ENCODE measurements at places on chromosomes 5 and 9. TPM values are rescaled to one million over a fixed set of nuclear protein-coding genes. Genes with fewer than 3 reads are reported as not detected.

The PFN3 gene
- not detected for total RNA-seq

The ZFP62 gene
- 18.2 TPM for total RNA-seq

The ADGRD2 gene
- 0.23 TPM for total RNA-seq

The IL4 gene
- not detected for total RNA-seq

The MARVELD2 gene
- total RNA-seq = 3.8 TPM

- DNase-seq = peak; percentile 21
Observed at GRCh38 chr5:132491368-132492364, 1.1 kb upstream of the IRF1 start.

DNA sequence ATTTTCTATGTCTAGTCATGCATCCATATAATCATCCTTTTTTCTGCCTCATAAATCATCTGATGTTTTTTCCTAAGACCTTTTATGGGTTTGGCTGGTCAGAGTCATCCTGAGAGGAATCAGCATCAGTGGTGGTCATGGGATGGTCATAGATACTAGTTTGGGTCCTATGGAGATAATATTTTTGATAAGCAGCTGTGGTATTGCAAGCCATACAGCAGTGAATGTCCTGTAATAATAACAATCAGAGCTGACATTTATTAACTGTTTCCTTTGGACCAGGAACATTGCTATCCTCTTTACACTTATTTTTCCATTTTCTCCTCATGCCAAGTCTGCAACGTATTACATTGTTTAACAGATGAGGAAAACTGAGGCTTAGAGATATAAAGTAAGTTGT lies 83.1 kb downstream of the TEX10 start:
- no peak for DNase-seq

DNA sequence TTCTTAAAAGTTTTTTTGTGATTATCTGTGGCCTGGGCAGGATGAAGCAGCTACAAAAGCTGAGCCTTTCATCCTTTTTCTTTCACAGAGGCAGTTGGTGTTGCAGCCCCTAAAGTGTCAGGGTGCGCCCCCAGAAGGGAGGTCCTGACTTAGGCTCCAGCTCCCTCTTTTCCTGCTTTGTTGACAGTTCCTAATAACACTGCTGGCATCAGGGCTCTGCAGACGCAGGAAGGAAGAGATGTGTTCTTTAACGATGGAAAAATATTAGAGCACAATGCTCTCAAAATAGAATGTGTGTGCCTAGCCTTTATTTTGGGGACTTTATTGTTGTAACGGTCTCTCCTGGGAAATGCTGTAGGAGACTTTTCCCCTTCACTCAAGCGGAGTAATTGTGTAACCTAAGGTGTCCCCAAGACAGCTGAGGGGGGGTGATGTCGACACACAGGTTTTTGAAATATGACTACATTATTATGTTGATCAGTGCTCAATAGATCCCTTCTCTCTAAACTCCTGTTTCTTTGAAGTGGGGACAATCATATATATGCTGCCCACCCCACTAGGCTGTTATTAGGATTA lies 135.6 kb downstream of the SEMA6A start:
- DNase-seq = no peak

GRCh38 chr9:90964101-90965020 lies 162.7 kb downstream of the SYK start:
- DNase-seq = no peak

DNA sequence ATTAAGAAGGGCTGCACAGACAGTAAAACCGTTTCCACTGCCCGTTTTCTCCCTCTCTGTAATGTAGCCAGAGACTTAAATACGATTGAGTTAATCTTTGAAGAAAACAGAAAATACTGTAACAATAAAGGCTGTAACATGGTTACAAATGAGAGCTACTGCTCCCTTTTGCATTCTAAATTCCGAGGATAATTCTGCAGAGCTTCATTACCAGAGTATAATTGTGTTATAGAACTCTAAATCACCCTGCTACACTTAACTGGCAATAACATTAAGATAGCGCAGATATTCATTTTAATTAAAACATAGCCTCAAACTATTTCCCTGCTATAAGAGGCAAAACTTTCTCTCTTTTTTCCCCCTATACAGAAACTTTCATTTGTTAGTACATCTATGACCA lies 283.7 kb upstream of the BRINP1 start:
- DNase-seq = no peak

GRCh38 chr9:14687042-14687719 lies 6.1 kb downstream of the ZDHHC21 start:
- peak; percentile 26 for DNase-seq

Data from Daoy (cell line).